ENCODE measurements at places on chromosomes 4 and X.

- no peak for DNase-seq
Measured at GRCh38 chr4:123233136-123233768, 163.3 kb upstream of the SPRY1 start.

DNA sequence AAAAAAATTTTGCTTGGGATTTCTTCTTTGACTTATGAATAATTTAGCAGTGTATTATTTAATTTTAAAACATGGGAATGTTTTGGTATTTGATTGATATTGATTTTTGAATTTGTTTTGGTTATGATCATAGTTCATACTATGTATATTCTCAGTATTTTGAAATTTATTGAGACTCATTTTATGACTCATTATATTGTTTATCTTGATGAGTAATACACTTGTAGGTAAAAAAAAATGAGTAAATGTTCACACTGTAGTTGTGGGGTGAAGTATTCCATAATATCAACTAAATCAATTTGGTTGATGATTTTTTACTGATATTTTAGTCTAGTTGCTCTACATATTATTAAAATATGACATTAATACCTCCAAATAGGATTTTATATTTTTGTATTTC, 1142.2 kb downstream of the ADGRL3 start:
- no peak for DNase-seq

- no peak for DNase-seq
Measured at GRCh38 chr4:608236-608635, 17.1 kb upstream of the PDE6B start.

DNA sequence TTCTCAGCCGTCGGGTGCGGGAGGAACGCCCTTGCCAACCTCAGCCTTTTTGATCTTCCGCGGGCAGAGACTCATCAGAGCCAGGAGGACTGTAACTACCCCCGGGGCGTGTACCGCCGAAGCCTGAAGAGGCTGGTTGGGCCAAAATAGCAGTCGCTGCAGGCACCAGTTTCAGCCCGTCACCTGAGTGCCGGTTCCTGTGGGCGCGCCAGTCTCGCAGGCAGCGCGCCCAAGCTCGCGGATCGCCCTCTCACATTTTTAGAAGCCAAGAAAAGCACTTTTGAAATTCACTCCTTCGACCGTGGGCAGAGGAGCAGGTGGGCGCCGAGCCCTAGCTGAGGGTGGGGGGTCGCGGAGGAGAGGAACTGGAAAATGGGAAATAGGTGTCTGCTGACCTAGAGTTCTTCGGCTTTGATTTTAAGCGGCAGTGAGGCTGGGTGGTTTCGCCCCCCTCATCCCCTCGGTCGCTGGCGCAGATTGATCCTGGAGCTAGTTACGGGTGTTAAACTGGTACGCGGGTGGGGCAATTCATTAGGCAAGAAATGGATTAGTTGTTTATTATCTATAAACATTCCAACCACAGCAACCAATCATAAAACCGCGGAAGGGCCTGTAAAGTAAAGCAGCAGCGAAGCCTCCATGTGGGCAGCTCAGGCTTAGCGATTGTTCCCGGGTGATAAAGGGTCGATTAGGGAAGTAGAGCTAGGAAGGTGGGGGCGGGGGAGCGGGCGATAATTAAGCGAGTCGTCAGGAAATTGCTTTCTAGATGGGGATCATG, 69.2 kb downstream of the FBXO8 start:
- no peak for DNase-seq

DNA sequence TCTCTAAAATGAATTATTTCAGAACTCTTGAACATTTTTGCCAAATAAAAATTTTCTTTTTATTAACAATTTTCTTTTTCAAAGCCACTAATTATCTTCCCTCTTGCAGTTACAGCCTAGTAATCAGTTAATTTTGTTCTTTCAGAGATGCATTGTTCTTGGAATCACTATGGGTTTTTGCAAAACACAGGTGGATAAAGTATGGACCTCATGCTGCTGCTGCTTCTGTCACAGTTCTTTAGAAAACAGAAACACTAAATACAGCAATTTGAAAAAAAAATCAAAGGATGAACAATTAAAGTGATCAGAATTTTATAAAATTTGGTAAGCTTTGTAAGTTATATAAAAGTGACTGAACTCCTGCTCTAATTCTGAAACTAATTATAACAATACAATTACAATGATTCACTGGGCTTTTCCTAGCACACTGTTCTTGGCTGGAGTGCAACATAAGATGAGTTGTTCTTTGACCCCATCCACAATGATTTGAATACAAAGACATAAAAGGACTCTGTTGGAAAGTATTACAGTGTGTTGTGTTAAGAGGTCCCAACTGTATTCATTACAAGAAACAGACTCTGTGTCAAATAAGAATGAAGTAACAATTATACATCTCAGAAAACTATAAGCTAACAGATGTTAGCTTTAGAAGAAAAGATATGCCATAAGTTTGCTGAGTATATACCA, 59.4 kb upstream of the GK2 start:
- no peak for DNase-seq

DNA sequence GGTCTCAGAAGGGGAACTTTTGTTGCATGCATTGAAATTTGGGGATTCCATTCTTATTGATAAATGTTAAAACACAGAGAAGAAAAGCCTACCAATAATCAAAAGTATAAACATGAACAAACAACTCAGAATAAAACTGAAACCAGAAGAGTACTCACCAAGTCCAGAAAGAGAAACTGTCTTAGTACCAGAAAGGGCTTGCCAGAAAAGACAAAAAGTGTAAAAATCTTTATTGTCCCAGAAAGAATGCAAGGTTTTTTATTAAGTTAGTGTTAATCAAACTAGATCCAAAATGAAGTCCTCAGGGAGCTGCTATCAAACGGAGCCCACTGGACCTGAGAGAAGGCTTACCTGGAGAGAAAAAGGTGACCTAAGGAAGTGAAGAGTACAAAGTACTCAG, 897.5 kb downstream of the PCDH7 start:
- no peak for DNase-seq

GRCh38 chr4:52964011-52964410, 101.9 kb downstream of the RASL11B start:
- DNase-seq, result no peak

DNA sequence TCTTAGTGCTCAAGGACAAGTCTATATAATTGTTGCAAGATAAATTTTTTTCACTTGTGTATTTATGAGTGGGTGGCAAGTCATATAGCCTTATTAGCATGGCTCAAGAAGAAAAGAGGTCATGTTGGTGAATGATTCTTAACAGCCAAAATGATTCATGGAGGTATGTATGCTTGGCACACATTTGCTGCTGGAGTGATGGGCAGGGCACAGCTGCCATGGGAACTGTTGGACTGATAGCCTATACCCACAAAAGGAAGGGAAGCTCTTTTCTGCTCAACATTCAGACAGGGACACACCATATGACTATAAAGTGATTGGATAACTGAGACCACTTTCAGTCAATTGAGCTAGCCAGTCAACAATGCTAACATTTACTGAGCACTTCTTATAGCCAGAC, 46.8 kb upstream of the PITX2 start:
- DNase-seq, result no peak

DNA sequence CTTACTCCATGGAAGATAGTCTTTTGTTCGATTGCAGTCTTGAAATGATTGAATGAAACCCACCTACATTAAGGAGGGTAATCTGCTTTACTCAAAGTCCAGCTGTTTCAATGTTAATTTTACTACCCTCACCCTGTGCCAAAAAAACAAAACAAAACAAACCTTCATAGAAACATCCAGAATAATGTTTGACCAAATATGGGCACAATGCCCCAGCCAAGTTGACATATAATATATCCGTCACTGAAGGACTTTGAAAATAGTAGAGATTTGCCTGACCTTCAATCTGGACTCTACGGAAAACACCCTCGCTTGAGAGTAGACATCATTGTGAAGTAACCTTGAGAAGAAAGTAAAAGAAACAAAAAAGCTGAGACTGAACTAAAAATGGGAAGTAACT, 550.5 kb upstream of the SMIM31 start:
- DNase-seq, result no peak

DNA sequence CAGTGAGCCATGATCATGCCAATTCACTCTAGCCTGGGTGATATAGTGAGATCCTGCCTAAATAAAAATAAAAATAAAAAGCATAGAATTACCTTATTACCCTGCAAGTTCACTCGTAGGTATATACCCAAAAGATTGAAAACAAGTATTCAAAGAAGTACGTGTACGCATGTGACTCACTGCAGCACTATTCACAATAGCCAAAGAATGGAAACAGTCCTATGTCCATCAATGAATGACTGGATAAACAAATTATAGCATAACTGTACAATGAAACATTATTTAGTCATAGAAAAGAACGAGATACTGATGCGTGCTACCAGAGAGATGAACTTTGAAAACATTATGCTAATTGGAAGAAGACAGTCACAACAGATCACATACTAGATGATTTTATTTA, 204.6 kb upstream of the DIAPH2 start:
- no peak for DNase-seq

- peak; percentile 39 for DNase-seq
Measured at GRCh38 chrX:12974305-12974795, 560 bp upstream of the TMSB4X start.

GRCh38 chr4:6044276-6044675, 26.0 kb upstream of the C4orf50 start:
- no peak for DNase-seq

DNA sequence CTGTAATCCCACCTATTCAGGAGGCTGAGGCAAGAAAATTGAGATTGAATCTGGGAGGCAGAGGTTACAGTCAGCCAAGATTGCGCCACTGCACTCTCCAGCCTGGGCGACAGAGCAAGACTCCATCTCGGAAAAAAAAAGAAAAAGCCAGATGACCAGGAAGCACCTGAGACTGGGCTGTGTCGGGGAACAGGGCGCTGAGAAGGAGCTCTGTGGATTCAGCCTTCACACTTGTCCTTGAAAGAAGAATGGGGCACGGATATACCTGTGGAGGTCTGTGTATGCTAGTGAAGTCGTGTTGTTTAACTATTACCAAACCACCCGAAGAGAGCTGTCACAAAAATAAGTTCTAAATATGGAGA, 39.3 kb upstream of the TADA2B start:
- DNase-seq, result no peak

DNA sequence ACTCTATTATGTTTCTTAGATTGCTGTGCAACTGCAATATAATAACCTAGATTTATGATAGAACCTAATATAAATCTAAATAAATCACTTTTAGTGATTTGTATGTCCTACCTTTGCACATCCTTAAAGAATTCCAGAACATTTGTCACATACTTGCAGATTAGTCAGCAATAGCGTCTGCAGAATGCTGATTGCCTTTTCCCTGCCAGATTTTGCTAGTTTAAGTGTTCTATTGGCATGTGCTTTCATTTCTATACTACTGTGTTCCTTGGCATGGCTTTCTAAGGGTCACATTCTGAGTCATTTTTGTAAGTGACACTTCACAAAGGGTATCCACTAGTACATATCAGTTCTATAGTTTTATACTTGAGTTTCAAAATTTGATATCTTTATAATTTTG, 303.1 kb upstream of the GIMD1 start:
- no peak for DNase-seq

- no peak for DNase-seq
Measured at GRCh38 chr4:105208561-105208960, 61.9 kb downstream of the TET2 start.

GRCh38 chrX:53474707-53475106, 40.5 kb upstream of the HSD17B10 start:
- no peak for DNase-seq

GRCh38 chrX:136496186-136496763, 1.1 kb upstream of the HTATSF1 start:
- DNase-seq, result no peak

DNA sequence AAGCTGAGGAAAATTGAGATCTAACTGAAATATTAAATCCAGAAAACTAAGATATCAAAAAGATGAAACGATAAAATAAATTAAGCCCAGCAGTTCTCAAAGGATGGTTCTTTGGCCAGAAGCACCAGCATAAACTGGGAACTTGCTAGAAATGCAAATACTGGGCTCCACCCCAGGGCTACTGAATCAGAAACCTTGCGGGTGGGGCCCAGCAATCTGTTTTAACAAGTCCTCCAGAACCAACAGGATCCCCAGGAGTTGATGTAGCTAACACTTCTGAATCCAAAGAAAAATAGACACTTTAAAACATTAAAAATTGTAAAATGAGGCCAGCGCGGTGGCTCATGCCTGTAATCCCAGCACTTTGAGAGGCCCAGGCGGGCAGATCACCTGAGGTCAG, 14.1 kb upstream of the TMEM154 start:
- no peak for DNase-seq

Measured in WERI-Rb-1 (cell line).